ENCODE measurements at places on chromosomes 6 and 20. TPM values are rescaled to one million over a fixed set of nuclear protein-coding genes. Genes with fewer than 3 reads are reported as not detected.
A peak's percentile ranks its signal among the peaks of the same experiment; 100 is the strongest.

- no peak overlapping the region for H3K27ac ChIP-seq
- H3K4me3 ChIP-seq, result no peak overlapping the region
- no peaks in the 10 kb centered on the region for H3K27me3 ChIP-seq
- DNase-seq, result no peak
- H3K36me3 ChIP-seq, result no peaks in the 10 kb centered on the region
Observed at GRCh38 chr6:54957698-54958097, 111.1 kb downstream of the FAM83B start.

DNA sequence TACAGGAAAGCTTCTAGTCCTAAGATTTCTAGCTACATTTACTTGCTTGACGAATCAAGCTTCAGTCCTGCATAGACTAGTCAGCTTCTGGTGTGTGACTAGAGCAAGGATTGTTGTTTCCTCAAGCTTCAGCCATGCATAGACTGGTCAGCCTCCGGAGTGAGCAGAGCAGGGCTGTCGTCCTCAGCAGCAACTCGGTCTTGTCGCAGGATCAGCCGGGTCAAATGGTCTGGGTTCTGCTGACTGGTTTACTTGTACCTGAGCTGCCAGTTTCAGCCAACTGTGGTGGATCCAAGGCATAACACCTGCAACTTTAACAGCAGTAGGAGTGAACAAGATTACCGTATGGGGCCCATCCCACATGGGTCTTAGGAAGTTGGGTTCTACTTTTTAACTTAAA is 10.8 kb upstream of the GMPR start:
- no peaks in the 10 kb centered on the region for H3K36me3 ChIP-seq
- no peak overlapping the region for H3K27ac ChIP-seq
- no peak for DNase-seq
- H3K4me1 ChIP-seq, result no peaks in the 10 kb centered on the region
- H3K4me3 ChIP-seq, result no peak overlapping the region

ADGRF4 gene
- not detected for total RNA-seq

GRCh38 chr6:161128680-161129196 is 137.2 kb downstream of the MAP3K4 start:
- no peaks in the 10 kb centered on the region for H3K27me3 ChIP-seq
- peaks cover 5% of the 10 kb centered on the region for H3K36me3 ChIP-seq
- no peak for DNase-seq
- H3K27ac ChIP-seq, result no peak overlapping the region
- no peak overlapping the region for H3K4me3 ChIP-seq
- H3K4me1 ChIP-seq, result peaks cover 7% of the 10 kb centered on the region

WFDC12 gene
- total RNA-seq, result not detected

- DNase-seq, result peak; percentile 14
- no peak overlapping the region for H3K4me3 ChIP-seq
- peaks cover 3% of the 10 kb centered on the region for H3K4me1 ChIP-seq
- H3K27ac ChIP-seq, result peak overlapping the region; percentile 48
- peaks cover 19% of the 10 kb centered on the region for H3K36me3 ChIP-seq
Observed at GRCh38 chr6:4059115-4059777, 19.7 kb downstream of the FAM217A start.

Measured in T-cell (primary cell).